Fibroblast of mammary gland (primary cell): ENCODE measurements at places on chromosomes 5 and 9.

DNA sequence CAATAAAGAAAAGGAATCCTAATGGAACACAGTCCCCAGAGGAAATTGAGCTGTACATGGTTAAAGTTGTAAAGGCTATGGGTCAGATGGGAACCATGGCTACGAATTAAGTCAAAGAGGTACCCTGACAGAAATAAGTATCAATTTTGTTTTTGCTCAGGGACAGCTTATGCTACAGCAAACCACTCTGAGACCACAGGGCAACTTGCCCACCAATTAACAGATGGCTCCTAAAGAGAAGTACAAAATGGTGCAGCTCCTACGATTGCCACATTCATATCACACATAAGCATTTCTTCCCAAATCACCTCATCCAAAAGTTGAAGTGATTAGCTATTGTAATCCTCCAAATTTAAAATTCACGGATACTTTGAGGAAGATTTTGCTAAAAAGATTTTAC lies 83.0 kb downstream of the ELAVL2 start:
- DNase-seq, result no peak

GRCh38 chr9:3887786-3888496 lies 362.1 kb upstream of the RFX3 start:
- no peak for DNase-seq

- no peak for DNase-seq
These were observed 317.0 kb upstream of the IRX4 start for GRCh38 chr5:2199697-2200096.

- DNase-seq, result peak; percentile 62
These were observed 5.4 kb downstream of the KCNV2 start for GRCh38 chr9:2722715-2723114.

DNA sequence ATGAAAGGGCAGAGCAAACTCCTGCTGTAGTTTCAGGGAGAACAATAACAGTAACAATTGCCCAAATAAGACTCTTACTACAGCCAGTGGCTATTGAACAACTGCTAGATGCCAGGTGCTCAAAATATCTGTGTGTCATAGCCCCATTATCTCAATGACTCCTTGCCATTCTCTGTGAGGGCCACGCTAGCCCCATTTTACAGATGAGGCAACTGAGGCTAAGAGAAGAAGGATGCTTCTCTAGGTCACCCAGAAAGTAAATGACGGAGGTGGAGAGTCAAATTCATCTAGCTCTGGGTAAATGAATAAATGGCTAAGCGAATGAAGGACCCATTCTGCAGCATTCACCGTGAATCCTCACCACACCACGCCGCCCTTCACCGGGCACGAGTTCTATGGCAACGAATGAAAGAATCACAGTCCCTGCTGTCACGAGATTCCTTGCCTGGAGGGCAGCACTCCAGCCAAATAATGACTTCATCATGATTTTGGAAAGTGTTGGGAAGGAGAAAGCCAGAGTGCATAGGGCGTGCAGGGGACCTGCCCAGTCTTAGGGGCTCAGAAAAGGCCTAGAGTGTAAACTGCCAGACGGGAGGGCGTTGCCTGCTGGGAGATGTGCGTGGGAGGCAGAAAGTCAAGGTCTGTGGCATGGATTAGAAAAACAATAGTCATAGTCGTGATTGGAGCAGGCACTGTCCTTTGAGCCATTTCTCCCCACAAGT lies 147.2 kb downstream of the C9orf50 start:
- peak; percentile 76 for DNase-seq

DNA sequence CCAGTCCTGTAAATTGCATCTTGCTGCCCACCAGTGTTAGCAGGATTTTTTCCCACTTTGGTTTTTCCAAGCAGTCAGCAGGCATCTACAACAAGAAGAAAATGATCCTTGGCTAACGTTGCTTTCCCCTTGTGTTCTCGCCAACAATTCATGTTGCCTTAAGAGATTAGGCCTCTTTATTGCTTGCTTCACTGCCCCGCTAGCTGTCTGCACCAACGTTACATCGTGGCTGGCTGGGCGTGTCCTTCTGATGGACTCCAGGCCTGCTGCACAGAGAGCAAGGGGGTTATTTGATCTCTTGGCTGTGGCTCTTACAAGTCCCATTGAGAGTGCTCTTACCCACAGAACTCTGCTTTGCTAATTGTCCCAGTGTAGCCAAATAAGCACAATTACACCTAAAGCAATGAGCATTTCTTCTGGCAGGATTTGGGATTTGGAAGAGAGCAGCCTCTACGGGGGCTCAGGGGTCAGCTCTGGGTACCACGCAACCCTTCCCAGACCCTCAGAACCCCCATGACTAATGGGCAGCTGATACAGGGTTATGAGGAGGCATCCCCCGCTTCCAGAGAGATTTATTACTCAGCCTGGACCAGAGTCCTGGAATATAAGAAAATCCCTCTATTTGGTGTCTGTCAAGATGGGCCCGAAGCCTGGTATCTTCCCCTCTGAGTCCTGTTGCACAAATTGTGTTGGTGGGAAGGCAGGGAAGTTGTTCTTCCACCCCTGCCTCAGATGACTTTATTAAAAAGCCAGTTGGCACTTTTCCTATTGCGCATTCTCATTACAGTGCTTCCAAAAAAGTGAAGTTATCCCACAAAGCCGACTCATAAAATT lies 17.6 kb downstream of the DCANP1 start:
- peak; percentile 24 for DNase-seq

DNA sequence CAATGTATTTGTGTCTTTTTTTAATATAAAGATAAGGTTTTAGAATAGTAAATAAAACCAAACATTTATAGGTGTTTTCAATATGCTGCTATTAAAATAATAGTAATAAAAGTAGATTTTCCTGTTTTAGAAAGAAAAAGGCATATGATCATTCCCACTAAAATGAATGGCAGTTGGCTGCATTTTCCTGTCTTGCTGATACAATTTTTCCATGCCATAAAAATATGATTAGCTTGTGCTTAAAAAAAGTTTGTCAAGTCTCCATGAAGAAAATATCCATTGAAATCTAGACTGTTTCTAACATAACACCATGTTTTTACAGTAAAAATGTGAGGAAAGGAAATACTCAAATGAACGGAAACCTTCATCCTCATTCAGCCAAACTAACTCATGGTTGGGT lies 65.0 kb downstream of the FBXL7 start:
- no peak for DNase-seq

DNA sequence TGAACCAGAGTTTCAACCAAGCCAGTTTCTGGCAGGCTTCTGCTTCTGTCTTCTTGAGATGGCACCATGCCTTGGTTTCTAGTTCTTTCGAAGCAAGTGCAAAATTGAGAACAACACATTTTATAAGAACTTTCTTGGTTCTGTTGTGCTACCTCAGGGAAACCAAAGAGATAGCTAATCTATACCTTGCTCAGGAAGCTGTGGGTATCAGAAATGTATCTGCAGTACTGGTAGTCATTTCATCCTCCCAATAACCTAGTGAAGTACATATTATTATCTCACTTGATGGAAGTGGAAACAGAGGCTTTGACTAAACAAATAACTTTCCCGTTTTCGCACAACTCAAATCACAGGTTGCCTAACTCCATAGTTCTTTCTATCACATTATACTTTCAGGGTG lies 246.6 kb downstream of the ENC1 start:
- DNase-seq, result no peak

DNA sequence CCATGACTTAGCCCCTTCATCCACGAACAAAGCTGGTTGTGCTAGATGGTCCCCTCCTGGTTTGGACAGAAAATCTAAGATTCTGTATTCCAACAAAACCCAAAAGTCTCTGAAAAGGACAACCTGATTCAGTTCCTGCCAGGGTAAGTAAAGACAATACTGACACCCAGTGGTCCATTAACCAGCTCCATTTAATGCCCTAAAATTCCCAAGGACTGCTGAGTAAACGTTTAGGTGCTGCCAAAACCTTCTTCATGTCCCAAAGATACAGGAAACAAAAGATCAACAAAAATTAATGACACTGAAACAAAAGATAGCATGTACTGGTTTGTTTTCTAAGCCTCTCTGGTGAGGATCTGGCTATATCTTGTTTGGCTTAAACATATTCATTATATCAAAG lies 25.3 kb upstream of the PPP1R2B start:
- DNase-seq, result peak; percentile 59

DNA sequence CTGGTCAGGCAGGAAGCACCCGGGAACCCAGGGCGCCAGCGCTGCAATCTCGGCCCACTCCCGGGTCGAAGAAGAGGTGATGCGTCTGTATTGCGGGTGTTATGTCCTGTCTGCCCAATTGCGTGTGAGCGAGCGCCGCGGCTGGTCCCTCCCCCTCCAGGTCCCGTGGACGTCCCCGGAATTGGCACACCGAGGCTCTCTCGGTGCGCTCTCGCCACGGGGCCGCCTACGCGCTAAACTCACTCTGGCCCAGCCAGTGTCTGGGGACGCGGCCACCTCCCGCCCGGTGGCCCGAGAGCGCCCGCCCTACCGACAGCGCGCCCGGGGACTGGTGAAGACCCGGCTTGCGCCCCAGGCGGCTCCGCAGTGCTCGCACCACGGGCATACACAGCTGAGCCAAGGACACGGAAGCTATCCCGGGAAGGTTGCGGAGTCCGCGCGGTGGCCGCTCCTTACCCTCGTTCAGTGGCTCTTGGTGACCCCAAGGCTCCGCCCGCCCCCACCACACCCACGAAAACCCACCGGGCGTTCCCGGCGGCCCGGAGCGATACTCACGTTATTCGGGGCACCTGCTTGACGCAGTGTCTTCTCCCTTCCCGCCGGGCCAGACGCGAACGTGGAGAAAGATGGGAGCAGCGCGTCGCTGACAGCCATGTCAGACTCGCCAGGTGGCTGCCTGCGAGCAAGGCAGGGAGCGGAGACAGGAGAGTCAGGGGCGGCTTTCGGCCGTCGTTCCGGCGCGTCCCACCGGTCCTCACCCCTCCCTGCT lies 1.0 kb downstream of the KLF4 start:
- peak; percentile 73 for DNase-seq

- peak; percentile 49 for DNase-seq
These were observed 668 bp downstream of the GLIS3 start for GRCh38 chr9:4299005-4299795.

- no peak for DNase-seq
These were observed 41.8 kb downstream of the TNFSF8 start for GRCh38 chr9:114888607-114889006.

- DNase-seq, result peak; percentile 23
These were observed 101.2 kb downstream of the PARP8 start for GRCh38 chr5:50767588-50767987.

DNA sequence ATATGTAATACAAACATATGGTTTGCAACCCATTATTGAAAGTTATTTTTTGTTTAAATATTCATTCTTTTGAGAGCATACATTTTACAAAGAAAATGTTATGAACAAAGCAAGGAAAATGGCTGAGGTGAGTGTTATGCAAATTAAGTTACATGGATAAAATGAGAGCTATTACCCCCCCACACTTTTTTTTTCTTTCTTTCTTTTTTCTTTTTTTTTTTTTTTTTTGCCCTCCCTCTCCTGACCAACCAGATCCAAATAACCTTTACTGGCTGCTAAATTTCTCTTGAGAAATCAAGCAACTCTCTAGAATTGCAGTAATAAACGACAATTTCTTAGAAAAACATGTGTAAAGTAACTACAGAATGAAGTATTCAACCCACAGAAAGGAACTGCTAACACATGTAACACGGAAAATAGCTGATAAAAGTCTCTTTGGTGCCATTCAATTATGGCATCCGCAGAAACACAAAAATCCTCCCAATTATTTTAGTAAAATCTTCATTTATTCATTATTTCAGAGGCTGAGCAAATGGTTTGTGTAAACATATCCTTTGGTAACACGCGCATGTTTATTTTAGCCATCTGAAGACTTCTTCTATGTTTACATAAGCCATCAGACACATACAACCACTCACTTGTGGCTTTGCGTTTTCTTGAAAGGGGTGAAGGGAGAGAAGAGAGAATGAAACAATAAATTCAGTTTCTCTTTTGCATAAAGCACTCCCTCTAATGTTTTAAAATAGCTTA lies 216.1 kb downstream of the NFIB start:
- DNase-seq, result peak; percentile 38

DNA sequence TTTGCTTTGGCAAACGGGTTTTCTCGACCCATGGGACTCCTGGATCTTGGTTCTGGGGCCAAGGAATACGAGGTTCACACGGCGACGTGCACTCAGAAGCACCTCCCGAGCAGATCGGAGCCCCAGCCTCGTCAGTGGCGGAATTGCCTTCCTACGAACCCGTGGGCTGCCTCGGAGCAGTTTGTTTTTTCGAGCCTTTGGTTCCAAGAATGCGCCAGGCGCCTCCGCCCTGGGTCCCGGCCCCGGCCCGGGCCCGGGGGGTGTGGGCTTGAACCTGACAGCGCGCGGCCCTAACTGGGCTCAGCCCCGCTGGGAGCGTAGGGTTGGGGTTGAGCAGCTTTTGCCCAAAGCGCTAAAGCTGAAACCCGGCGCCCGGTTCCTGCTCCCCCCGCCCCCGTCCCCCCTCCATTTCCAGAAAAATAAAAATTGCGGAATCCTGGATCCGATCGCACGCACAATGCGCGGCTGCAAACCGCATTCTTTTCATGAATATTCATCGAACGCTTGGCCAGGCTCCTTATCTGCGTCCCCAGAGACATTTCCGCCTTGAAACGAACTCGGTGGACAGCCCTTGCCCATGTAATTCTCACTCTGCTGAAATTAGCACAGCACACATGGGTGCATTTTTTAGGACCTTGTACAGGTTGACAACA lies 1.0 kb downstream of the BASP1 start:
- peak; percentile 83 for DNase-seq

DNA sequence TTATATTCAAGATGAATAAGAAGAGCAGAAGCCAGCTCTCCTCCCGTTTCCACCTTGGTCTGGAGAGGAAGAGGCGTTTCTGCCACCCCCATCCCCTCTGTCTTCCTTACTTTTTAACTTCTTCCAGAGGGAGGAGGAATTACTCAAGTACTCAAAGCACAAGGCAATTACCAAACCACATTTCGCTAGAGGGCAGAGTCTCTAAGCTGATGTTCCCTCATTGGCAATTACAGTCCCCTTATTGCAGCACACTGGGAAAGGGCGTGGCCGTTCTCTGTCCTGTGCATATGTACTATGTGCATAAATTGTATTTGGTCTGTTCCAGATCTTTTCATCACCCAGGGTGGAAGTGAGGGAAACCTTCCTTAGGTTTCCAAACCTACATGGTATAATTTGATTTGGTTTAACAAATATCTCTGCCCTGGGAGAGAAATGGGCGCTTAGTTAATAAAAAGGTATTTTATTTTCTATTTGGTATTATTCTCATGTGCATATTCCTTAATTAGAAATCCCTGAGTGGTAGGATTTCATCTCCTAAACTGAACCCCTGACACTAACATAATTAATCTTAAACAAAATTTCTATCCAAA lies 29.8 kb upstream of the ALDOB start:
- DNase-seq, result peak; percentile 80

DNA sequence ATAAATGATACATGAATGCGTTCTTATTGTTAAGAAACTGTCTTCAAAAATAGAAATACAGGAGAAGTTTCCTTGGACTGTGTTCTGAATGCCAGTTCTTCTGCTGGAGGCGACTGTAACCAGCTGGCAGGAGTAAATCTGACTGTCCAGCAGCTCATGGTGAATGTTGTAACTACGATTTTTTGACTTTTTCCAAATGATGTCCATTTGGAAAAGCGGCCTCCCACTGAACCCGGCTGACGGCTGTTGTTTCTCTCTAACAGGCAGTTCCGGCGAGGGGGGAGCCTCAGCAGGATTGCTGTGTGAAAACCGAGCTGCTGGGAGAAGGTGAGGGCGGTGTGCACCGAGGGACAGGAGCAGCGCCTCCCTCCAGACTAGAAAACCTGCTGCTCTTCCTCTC lies 91.9 kb downstream of the EHMT1 start:
- no peak for DNase-seq

GRCh38 chr9:15113288-15113687 lies 193.7 kb downstream of the TTC39B start:
- no peak for DNase-seq

GRCh38 chr5:116301110-116301509 lies 216.3 kb downstream of the COMMD10 start:
- DNase-seq, result no peak

GRCh38 chr9:134208981-134209725 lies 44.8 kb upstream of the RNU6ATAC start:
- no peak for DNase-seq
